Effector CD4-positive, alpha-beta T cell (primary cell): ENCODE measurements at places on chromosomes 11 and 22.

DNA sequence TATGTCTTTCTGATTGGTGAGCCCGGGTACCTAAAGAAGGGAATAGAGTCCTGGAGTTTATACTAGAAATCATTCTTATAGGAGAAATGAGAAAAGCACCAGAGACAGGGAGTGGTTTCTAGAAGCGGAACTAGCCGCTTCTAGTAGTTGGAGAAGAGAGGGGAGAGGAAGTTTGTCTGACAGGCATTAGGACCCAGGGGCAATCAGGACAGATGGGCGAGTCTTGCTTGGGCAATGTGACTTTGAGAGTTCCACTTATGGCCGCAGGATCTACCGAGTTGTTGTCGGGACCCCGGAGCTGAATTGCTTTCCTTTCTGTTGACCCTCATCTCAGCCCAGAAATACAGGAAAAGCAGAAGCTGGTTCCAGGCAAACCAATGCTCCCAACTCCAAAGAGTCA is 596.8 kb upstream of the CNTN5 start:
- DNase-seq, result no peak

DNA sequence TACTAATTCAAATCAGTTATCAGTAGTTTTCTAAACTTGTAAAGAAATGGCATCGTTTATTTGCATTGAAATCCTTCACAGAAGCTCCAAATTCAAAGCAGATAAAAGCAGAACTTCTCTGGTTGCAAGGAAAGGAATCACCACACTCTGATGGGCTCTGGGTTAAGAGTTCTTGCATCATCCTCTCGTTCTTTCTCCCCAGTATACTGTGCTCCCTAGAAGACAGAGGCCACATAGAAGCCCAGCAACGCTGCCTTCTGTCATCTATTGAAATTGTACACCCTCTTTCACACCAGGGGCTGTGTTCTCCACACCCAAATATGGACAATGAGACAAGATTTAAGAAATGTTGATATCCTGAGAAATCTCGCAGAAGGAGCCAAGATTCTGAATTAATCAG is 29.3 kb downstream of the FAT3 start:
- no peak for DNase-seq

DNA sequence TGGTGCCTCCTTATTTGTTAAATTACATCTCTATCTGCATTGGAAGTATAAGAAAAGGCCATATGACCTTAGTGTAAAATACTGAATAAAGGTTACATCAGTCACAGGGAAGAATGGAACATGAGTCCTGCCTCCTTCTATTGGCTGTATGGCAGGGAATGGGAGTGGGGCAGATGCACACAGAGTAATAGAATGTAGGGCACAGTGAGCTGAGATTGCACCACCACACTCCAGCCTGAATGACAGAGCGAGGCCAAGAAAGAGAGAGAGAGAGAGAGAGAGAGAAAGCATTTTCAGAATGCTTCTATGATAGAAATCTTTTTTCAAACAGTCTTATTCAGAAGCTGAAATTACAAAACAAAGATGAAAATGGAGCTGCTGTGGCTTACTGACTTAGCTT is 58.8 kb downstream of the SLN start:
- no peak for DNase-seq

DNA sequence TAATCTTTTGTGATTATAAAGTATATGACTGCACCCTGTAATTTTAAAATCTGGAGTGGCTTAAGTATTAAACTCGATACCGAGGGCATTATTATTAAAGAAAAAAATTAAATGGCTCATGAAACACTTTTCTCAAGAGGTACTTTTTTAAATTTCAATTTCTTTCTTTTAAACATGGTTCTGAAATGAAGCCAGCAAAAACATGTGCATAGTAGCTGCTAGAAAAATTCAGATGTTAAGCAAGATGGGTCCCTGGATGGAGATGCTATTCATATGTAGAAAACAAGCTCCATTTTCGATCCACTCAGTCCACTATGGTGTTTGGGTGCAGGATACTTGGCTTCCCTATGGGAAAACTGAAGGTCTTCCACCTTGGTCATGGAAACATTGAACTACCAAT is 189.5 kb downstream of the PGR start:
- DNase-seq, result no peak

- no peak for DNase-seq
Observed at GRCh38 chr22:29313576-29314466, 1.7 kb downstream of the RASL10A start.
